NCI-H2107 (cell line): ENCODE measurements at places on chromosomes 2 and 18.

- DNase-seq: no peak
Observed at GRCh38 chr18:10579079-10579867, 53.4 kb downstream of the NAPG start.

DNA sequence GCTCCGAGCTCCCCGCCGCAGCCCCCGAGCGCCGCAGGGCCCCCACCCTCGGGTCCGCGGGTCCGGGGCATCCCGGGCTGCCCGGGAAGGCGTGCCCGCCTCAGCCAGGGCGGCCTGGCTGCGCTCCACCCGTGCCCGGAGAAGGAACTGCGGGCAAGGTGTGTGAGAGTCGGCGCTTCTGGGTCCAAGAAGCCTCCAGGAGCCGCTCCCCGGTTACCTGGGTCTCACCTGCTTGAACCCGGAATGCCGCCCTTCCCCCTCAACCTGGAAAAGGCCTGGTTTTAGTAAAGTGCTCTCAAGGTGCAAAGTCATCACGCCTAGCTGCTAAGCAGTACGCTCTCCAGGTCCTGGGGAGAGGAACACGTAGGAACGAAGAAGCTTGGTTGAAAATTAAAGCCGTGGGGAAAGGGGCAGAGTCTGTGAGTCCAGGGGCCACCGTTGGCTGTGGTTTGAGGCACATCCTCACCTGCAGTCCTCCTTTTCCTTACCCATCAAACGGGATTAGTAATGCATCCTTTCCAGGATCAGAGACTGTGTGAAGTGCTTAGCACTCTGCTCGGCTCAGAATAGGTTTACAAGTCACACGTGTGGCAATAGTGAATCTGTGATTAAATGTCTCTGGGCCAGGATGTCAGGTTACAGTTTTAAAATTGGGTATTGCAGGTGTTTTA is 1.2 kb downstream of the ASAP2 start:
- DNase-seq: no peak

- no peak for DNase-seq
Observed at GRCh38 chr18:7661207-7661606, 94.1 kb downstream of the PTPRM start.

DNA sequence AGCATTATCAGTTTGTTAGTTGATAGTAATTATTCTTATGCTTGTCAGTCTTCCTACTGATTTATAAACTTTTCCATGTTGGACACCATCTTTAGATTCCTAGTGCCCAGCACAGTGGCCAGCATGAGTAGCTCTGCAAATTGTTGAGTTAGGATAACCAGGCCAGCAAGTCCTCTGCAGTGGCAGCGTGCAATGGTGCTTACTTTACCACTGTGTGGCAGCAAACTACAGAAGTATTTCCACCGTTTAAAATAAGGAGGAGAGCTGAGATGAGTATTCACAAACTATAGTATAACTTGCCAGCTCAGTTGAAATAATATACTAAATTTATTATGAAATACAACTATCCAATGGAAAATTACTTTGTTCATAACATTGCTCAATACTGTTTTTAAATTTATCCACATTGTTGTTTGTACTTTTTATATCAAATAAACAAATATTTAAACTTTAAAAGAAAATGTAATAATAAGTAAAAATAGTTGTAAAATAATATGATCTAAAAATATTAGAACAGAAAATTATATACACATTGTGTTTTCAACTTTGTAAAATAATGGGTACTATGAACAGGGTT is 9.3 kb upstream of the THADA start:
- no peak for DNase-seq

- no peak for DNase-seq
Observed at GRCh38 chr2:138950486-138950885, 170.3 kb upstream of the NXPH2 start.

DNA sequence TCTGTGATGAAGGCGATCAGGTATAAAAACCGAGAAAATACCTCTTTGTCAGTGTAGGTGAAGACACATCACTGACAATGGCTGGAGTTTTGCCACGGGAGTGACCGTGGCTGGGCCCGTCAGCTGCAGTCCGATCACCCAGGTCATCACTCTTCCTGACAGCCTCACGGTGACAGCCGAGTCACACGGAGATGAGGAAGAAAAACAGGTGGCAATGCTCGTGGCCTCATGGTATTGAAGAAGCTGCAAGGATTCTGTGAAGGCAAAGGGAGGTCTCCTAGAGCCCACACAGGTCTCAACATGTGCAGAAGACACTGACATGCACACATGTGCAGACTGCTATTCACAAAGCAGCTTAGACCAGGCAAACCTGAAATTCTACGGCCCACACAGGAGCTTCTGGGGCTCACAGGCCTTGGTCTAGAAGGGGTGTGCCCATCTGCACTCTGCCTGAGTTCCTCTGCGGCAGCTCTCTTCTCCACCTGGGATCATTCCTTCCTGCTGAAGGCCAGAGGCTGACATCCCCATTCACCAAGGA is 7.4 kb downstream of the COPS9 start:
- DNase-seq: no peak

- no peak for DNase-seq
Observed at GRCh38 chr2:113840518-113840917, 49.4 kb upstream of the ACTR3 start.

GRCh38 chr2:231890896-231891513 is 35.2 kb downstream of the NPPC start:
- DNase-seq: no peak

GRCh38 chr2:10820978-10821695 is 8.6 kb upstream of the PDIA6 start:
- no peak for DNase-seq

DNA sequence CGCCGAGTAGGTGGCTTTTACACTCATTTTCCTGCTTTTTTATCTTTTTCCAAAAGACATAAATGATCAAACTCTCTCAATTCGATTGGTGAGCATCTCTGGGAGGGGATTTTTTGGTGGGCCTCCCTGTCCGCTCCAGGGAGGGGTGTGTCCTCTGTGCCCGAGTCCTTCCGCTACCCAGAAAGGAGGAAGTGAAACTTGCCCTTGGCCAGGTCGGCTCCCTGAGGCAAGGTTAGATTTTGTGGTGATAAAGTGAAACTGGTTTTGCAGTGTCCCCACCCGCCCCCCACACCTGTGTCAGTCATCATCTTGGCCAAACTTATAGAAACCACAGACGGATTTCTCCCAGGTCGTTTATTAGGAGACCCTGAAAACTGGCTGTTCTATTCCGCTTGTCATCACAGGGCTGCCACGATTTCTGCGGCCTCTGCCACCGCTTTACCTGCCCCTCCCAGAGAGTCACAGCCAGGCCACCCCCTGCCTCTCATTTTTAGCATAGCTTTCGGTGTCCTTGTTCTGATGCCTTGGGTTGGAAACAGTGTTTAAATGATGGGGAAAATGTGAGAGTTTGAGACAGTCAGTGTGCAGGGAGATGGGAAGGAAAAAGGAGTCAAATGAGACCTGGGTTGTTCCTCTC is 93.6 kb downstream of the SH3BP4 start:
- DNase-seq: no peak

GRCh38 chr2:212863185-212863588 is 288.2 kb downstream of the IKZF2 start:
- DNase-seq: no peak

DNA sequence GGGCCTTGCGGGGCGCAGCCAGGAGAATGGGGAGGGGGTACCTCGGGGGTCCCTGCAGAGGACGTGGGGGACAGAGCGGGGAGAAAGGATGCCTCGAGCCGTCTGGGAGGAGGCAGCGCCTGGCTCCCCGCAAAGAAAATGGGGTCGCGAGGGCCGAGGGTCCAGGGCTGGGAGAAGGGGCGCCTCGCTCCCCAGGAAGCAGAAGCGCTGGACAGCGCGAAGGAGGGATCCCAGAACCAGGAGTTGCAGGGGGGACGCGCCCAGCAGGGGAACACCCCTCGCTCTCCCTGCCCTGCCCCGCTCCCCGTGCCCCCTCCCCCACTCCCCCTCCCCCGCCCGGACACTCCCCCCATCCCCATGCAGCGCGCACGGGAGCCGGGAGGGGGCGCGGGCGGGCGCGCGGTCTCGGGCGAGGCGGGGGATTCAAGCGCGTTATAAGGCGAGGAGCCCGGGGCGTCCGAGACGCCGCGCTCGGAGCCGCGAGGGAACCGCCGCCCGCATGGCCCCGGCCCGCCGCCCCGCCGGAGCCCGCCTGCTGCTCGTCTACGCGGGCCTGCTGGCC is at the start of gene ERFE:
TSS of gene ERFE (plus strand) at position 462 of the 562 bp plus-strand sequence. CDS start at position 500, 38 bp downstream.
- DNase-seq: no peak

- DNase-seq: no peak
Observed at GRCh38 chr2:165803123-165803760, 9.2 kb upstream of the GALNT3 start.

DNA sequence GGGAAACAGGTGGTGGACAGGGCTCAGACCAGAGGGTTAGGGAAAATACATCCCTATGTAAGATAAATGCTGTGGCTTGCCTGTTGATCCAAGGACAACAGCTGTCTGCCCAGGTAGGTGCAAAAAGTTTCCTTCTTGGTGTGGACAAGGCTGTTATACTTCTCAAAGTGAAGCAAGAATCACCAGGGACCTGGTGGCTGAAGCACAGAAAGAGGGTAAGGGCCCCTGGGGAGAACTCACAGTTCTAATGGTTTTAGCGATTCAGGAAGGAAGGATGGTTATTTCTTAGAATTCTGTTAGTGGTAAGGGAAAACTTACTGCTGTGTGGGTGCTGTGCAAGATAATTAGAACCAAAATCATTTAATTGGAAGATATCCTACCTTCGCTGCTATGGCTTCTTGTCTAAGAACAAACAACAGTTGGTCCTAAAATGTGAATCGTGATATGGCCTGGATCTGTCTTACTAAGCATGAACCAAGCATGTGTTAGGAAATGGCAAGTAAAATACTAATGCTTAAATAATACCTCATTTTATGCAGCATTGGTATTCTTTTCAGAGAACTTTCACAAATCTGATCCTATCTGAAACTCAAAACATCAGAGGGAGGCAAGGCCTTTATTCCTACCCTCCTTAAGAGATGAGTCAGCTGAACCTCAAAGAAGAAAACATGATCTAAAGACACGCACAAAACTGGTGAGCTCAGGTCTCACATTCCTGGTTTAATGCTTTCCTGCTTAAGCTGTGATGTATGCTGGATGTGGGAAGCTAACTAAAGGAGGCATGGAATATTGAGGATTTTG is 159.2 kb upstream of the THUMPD2 start:
- no peak for DNase-seq

DNA sequence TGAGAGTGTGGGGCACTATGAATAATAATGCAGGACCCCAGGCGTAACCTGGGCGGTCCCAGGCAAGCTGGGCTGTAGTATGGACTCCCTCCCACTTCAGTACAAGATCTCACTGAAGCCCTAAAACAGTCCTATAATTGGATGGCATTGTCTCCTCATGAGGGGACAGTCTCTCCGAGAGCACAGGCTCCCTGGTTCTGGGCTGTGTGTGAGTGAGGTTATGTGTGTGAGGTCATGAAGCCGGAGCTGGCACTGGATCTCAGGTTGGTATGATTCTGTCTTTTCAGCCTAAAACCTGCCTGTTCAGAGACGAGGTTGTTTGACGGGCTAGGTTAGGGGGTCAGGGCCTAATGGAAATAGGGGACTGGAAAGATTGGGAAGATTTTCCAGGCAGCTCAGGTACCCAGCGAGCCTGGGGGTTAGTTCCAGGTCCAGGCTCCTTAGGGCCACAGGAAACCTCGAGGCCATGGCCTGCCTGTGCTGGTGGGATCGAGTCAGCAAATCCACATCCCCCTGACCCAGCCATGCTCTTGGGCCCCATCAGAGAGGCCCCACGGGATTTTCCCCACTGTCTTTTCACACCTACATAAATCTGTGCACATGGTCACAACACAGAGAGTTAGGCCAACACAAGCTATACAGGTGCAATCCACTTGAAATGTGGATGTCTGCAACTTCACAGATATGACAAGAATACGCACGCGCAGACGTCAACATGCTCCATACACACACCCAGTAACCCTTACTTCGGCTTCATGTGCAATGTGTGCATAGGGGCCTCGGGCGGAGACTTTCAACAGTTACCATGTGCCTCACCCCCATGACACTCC is 94.8 kb downstream of the INHBB start:
- no peak for DNase-seq

- no peak for DNase-seq
Observed at GRCh38 chr2:26754972-26755670, 9.0 kb upstream of the SLC35F6 start.

- no peak for DNase-seq
Observed at GRCh38 chr2:173165443-173166238, 90.0 kb downstream of the MAP3K20 start.

- no peak for DNase-seq
Observed at GRCh38 chr18:3044931-3045698, 32.2 kb upstream of the LPIN2 start.

DNA sequence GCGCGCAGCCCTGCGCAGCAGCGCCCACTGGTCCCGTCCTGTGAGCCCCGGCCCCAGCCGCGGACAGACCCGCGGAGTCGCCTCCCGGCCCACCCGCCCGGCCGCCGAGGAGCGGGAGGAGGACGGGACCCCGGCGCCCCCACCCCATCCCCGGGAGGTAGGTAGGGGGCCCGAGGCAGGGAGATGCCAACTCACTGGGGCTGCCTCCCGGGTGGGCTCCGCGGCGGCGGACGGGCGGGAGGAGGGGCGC is 160 bp downstream of the SPTBN1 start:
- DNase-seq: no peak

DNA sequence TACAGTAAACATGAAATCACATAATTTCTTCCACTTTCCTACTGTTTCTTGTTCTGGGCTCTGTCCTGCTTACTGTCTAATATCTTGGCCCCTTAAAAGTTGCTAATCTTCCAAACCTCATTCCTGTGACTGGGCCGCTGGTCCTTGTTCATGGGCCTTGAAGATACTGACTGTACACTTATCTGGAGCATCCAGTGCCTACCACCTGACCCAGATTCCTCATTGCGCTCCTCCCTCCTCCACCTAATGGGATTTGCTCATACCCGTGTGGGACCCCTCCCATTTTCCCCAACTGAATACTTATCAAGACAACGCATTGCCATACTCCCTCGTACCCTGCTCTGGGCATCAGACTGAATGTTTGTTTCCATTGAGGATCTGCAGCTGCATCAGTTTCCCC is 6.1 kb upstream of the IL37 start:
- DNase-seq: no peak
